ENCODE measurements at places on chromosomes 2 and 18.

GRCh38 chr18:12008842-12009580 lies 27.7 kb downstream of the IMPA2 start:
- no peak for DNase-seq

- DNase-seq, result no peak
These were observed 442.5 kb upstream of the PKDCC start for GRCh38 chr2:41605311-41605710.

- no peak for DNase-seq
These were observed 170.1 kb upstream of the PGAP1 start for GRCh38 chr2:197096649-197097048.

DNA sequence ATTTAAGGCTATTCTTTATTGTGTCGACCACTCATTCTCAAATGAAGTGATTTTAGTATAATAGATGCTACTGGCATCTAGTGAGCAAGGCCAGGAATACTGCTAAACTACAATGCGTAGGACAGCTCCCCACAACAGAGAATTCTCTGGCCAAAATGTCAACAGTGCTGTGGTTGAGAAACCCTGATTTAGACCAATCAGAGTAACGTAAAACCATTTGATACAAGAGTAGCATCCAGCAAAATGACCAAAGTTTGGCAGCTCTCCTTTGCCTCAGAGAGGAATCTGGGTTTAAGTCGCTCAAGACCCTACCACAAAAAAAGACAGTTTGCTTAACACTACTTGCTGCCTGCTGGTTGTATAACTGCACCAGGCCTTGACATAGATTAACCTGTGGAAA lies 37.0 kb upstream of the TTN start:
- no peak for DNase-seq

- DNase-seq, result peak; percentile 13
These were observed 229.5 kb upstream of the ZC3H15 start for GRCh38 chr2:186256540-186256939.

DNA sequence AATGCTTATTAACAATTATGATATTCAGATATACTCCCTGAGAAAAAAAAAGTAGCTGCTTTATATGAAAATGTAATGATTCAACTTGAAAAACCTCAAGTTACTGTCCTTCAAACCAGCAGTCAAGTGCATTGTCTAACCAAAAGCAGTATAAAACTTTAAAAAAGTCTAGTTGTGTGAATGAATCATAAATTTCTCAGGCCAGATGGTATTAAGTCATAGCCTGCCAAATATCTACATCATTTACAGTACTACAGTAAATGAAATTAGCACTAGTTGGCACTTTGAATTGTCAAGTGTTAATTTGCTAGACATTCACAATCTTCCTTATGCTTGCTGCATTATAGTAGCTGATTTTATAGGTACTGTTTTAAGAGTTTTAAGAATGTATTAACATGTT lies 85.9 kb downstream of the CBLN2 start:
- DNase-seq, result no peak

DNA sequence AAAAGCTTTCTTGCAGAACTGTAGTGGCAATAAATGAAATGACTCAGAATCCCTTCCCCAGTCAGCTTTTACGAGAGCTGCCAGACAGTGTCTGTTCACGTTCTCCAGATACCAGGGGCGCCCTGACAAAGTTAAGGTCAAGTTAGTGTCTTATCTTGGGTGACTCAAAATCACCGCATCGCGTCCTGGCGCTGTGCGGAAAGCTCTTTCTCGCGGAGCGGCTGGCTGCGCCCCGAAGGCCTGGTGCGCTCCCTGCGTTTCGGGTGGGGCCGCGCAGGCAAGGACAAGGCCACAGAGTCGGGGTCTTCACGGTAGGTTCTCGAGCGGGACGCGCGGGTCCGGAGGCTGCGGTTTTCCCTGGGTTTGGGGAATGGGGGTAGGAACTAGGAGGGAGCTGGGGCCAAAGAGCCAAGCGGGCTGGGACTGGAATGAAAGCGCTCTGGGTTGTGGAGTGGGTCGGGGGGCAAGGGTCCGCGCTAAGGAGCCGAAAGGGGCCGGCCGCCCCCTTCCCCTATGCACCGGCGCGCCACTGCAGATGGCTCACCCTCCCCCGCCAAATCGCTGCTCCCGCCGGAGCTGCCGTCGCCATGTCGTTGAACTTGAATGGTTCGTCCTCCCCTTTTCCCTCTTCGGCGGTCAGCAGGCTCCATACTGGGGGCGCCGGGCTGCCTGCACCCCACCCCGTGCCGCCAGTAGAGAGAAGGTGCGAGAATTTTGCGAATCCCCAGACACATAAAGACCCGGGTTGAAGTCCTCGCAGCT lies 2.6 kb upstream of the HOXD11 start:
- DNase-seq, result no peak

DNA sequence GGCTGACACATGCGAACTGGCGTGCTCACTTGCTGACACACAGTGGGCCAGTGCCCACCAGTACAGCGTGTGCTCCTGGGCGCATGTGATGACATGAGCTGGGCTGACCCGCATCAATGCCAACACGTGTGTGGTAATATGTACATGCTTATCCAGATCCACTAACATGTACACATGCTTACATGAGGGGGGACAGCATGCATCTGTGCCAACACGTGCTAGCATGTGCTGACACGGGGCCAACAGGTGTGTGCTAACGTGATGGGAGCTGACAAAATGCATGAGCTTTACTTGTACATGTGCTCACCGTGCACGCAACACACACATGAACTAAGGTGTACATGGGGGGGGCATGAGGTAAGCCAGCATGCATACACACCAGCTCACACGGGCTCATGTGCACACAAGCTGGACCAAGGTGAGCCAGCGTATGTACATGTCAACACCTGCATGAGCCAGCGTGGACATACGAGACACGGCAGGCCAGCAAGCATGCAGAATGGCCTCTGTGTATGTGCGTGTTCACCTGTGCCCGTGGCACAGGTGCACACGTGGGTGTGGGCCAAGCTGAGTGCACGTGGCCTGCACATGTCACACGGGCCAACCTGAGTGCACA lies 28.5 kb downstream of the GPC1 start:
- DNase-seq, result no peak

GRCh38 chr2:176114120-176114929 lies 2.3 kb upstream of the HOXD10 start:
- DNase-seq, result peak; percentile 88

DNA sequence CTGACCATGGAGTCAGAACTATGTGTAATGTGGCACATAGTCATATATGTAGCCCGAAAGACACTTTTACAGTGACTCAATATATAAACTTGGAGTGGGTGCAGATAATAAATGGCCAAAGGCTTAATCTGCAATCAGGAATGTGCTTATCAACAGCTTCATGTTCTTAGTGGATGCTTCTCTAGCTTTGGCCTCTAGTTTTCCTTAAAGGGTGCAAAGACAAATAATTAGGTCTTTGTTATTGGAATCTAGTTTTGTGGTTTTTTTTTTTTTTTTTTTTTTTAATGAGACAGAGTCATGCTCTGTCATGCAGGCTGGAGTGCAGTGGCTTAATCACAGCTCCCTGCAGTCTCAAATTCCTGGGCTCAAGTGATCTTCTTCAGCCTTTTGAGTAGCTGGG lies 625.6 kb downstream of the EPHA4 start:
- DNase-seq, result no peak

DNA sequence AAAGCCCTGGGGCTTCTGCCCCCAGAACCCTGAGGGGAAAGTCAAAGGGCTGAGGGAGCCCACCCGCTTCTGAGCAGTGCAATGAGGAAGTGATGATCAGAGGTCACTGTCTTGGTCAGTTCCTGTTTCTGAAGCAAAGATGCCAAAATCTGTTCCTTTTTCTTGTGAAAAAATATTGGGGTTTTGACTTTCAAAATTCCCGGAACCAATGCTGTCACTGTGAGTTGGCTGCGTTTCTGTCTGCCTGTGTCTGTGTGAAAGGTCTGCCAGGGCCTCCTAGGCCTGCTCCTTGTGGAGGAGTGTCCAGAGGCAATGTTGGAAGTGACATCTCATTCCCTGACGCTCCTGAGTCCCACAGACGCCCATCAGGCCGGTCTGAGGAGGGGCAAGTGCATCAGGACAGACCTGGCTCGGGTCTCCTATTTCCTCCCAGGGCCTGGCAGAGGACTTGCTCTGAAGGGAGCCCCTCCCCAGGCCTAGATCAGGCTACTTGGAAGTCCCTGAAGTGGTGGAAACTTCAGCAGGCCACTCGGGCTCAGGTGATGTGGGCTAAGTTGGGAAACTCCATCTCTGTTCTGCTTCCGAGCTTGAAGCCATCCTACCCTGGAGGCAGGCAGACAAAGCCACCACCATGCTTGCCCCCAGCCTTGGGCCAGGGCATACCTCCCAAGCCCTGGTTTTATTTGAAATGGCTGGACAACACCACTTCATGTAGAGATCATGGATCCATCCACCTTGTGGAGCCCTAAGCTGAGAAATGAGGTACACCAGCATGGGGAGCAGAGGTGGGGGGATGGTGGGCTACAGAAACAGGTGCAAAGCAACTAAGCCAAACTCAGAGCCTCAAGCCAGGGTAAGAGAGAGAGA lies 51.0 kb downstream of the PKDCC start:
- DNase-seq, result no peak

GRCh38 chr2:43179942-43180341 lies 46.5 kb downstream of the ZFP36L2 start:
- DNase-seq, result no peak

- DNase-seq, result no peak
These were observed 109.5 kb downstream of the EIPR1 start for GRCh38 chr2:3267869-3268704.

DNA sequence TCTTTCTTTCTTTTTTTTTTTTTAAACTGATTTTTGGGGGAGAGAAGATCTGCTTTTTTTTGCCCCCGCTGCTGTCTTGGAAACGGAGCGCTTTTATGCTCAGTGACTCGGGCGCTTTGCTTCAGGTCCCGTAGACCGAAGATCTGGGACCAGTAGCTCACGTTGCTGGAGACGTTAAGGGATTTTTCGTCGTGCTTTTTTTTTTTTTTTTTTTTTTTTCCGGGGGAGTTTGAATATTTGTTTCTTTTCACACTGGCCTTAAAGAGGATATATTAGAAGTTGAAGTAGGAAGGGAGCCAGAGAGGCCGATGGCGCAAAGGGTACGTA lies 587 bp downstream of the MEIS1 start:
- DNase-seq, result no peak

GRCh38 chr2:27489118-27489497 lies 435 bp downstream of the IFT172 start:
- DNase-seq, result no peak

DNA sequence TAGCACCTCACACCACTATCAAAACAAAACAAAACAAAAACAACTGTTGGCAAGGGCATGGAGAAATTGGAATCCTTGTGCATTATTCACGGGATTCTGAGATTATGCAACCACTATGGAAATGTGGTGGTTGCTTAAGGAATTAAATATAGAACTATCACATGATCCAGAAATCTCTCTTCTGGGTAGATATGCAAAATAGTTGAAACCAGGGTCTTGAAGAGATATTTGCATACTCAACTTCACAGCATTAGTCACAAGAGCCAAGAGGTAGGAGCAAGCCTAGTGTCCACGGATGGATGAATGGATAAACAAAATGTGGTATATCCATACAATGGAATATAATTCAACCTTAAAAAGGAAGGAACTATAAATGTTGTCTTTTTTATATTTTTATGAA lies 7.0 kb downstream of the TMEM131 start:
- no peak for DNase-seq

GRCh38 chr18:32815881-32816280 lies 43.1 kb upstream of the KLHL14 start:
- no peak for DNase-seq

DNA sequence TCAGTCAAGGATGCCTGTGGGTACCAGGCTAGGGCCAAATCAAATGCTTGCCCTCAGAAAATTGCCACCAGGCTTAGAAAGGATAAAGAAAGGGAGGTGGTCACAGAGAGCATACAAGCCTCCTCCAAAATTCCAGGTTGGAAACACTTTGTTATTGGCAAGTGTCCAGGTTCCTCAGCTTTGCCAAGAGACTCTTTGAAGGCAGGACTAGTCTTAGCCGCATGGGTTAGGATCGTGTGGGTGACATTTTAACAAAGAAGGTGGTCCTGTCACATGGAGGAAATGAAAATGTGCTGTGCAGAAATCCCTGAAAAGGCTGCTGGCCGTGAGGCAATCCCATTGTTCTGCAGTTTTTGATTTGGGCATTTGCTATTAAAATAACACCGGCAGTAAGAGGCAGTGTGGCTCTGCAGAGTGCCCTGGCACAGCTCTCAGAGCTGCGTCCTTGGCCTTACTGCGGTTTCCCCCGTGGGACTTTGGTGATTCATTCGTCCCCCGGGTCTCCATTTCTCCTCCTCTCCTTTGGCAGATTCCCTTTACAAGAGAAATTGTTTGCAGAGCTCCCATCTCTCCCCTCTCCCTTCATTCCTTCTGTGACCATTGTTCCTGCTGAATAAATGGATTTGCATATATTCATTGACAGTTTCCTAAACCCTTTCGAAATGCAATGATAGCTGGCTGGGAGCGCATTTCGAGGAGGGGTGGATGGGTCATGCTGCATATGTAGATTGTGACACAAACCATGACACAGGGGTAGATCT lies 187.3 kb downstream of the VAPA start:
- DNase-seq, result peak; percentile 3
